Astrocyte of the cerebellum (primary cell): ENCODE measurements at places on chromosomes 13 and 19.

- DNase-seq: no peak
These were observed 48.0 kb upstream of the RCBTB2 start for GRCh38 chr13:48580896-48581295.

- no peak for DNase-seq
These were observed 416.1 kb downstream of the ZNF536 start for GRCh38 chr19:30788105-30788765.

DNA sequence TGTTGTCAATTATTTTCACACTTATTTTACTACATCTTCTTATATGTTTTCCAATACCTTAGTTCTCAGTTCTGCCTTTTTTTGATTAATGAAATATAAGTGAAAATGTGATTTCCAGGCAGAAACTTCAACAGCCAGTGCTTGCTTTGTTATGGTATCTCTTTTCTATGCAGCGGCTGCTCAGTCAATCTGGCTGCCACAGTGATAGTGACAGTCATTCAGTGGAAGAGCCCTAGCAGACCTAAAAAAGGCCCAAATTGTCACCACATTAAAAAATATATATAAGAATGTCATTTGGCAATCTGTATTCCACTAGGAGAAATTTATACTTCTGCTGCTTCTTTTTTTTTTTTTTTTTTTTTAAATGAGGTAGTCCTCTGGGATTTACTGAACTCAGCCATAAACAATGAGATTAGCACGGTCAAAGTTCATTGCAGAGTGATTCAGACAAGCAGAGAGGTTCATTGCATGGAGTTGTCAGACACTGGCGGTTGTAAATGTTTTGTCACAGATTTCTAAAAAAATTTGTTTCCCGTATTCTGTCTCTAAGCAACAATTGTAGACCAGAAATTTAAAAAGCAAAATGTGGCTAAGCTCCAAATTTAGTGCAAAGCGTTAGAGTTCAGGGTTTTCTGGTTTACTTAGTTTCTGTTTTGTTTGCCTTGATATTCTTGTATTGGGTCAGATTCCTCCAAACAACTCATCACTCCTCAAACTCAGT lies 94.7 kb upstream of the PRR20A start:
- no peak for DNase-seq

DNA sequence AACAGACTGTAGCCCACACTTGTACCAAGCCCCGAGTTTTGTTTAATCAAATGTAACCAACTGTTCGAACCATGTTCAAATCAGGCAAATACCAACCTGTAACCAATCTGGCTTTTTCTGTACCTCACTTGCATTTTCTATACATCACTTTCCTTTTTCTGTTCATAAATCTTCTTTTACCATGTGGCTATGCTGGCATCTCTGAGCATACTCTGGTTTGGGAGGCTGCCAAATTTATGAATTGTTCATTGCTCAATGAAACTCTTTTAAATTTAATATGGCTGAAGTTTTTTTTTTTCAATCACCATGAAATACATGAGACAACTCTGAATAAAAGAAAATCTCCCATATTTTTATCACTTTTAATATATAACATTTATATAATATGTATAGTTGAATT lies 256.1 kb downstream of the SLITRK6 start:
- peak; percentile 11 for DNase-seq

GRCh38 chr19:12840091-12841079 lies 2.1 kb downstream of the MAST1 start:
- no peak for DNase-seq

DNA sequence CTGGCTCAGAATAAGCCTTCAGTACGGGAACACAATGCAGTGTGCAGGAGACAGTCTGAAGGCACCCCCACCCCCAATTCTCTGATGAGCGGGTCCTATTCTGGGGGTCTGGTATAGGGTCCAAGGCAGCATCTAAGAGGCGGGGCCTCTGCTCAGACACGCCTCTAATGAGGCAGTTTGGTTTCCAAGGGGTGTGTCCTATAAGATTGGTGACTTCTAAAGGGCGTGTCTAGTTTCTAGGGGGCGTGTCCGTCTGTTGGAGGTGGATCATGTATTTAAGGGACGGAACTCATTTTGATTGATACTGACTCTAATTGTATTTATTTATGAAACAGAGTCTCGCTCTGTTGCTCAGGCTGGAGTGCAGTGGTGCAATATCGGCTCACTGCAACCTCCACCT lies 8.7 kb downstream of the FIZ1 start:
- DNase-seq: no peak

DNA sequence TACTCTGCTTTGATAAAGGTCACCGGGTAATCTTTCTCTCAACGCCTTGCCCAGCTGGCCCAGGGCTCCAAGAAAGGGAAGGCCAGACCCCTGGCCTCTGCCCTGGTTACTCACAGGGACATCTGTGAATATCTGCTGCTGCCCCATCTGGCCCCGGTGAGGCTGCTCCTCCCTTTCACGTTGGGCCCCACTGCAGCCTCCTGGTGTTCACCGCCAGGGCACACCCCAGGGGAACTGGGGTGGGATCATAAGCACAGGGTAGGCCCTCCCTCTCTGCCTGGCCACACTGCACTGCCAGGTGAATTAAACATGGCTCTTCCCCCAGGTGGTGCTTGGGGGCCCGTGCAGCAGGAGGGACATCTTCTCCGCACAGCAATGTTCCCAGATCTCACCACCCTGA lies 12.7 kb downstream of the LAIR1 start:
- no peak for DNase-seq

GRCh38 chr19:48608798-48609263 lies 2.3 kb downstream of the SPACA4 start:
- DNase-seq: no peak

DNA sequence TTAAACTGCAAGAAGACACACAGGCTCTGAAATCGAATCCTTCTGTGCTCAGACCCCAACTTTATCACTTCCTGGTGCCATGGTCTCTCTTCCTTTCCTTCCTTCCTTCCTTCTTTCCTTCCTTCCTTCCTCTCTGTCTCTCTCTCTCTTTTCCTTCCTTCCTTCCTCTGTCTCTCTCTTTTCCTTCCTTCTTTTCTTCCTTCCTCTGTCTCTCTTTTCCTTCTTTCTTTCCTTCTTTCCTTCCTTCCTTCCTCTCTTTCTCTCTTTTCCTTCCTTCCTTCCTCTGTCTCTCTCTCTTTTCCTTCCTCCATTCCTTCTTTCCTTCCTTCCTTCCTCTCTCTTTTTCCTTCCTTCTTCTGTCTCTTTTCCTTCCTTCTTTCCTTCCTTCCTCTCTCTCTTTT lies 127.2 kb upstream of the CACNA1A start:
- DNase-seq: no peak

GRCh38 chr19:56838909-56839651 lies 1.4 kb downstream of the PEG3 start:
- peak; percentile 72 for DNase-seq

- DNase-seq: peak; percentile 75
These were observed 1.5 kb downstream of the GPC6 start for GRCh38 chr13:93227878-93228642.

- DNase-seq: no peak
These were observed 349.4 kb downstream of the DLEU7 start for GRCh38 chr13:50494138-50494537.

DNA sequence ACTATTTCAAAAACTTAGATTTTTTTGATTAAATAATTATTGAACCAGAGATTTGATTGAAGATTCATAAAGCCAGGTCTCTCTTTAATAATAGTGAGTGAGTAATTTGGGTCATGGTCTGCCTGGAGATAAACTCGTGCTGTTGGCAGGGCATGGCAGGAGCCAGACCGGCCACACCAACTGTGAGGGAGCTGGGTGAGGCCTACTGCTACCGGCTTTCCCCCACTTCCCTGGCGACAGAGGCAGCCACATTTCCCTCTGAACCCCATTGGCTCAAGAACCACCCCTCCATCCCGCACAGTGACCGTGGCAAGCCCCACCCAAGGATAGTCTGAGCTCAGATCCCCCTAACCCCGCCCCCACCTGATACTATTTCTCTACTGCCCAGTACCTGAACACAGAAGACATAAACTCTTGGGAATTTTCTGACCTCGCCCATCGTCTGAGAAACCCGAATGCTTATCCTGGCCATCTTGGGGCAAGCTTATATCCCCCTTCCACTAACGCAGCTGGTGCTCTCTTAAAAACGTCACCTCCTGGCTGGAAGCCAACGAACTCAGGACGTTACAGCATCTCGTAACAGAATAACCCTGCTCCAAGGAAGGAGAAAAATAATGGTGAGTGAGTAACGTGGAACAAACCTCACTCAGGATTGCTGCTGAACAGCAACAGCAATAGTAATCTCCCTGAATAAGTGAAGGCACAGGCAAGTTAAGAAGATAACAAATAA lies 627.6 kb upstream of the PCDH9 start:
- no peak for DNase-seq

GRCh38 chr13:109764470-109765291 lies 21.7 kb downstream of the IRS2 start:
- no peak for DNase-seq

GRCh38 chr13:99041337-99041736 lies 63.5 kb upstream of the DOCK9 start:
- DNase-seq: no peak

GRCh38 chr19:34256835-34257558 lies 2.6 kb downstream of the GARRE1 start:
- no peak for DNase-seq

DNA sequence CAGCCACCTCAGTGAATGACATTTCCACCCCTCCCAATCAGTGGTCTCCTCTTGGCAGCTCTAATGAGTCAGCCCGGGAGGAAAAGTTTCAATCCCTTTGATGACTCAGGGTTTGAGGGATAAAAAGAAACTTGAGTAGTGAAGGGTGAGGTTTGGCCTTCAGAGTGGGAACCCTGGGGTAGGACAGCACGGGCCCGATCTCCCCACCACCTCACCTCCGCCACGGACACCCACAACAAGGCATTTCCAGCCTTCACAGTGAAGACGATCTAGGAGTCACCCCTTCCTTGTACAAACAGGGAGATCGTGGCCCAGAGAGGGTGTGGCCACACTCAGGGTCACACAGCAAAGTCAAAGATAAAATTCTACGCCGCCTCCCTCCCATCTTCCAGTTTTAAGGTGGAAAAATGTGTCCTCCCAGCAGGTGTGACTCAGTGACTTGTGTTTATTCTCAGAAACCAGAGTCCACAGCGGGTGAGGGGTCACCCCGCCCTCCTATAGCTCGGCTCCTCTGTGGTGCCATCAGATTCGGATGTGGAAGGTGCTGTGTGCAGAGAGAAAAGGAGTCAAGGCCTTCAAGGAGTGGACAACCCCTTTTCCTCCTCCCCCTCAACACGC lies 12.3 kb downstream of the CIB3 start:
- DNase-seq: peak; percentile 52

DNA sequence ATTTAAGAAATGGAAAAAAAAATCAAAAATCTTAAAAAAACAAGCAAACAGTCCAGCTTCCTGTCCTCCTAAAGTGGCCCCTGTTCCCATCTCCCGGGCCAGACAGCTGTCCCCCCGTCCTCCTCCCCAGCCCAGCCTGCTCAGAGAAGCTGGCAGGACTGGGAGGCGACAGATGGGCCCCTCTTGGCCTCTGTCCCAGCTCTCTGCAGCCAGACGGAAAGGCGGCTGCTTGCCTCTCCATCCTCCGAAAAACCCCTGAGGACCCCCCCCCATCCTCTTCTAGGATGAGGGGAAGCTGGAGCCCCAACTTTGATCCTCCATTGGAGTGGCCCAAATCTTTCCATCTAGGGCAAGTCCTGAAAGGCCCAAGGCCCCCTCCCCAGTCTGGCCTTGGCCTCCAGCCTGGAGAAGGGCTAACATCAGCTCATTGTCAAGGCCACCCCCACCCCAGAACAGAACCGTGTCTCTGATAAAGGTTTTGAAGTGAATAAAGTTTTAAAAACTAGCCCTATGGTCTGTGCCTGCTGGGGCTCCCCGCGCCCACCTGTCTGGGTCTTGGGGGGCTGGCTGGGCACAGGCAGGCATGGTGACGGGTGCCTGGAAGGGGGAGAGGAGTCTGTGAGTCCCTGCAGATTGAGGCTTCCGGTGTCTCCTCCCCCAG lies 3.8 kb downstream of the GADD45GIP1 start:
- DNase-seq: no peak

DNA sequence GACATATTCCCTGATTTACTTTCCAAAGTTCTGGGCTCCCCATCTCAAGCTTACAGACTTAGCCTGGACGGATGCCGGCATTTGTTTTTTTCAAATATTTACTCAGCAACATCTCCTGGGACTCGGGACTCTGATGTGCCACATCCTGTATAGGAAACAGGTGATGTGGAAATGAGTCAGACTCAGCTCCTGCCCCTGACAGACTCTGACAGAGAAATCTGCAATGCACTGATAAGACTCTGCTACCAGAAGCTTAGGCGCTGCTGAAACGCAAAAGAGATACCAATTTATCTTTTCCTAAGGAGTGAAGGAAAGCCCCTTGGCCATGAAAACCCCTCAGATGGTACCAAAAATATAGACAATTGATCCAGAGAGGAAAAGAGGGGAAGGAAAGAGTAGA lies 16.2 kb downstream of the LAIR2 start:
- no peak for DNase-seq

DNA sequence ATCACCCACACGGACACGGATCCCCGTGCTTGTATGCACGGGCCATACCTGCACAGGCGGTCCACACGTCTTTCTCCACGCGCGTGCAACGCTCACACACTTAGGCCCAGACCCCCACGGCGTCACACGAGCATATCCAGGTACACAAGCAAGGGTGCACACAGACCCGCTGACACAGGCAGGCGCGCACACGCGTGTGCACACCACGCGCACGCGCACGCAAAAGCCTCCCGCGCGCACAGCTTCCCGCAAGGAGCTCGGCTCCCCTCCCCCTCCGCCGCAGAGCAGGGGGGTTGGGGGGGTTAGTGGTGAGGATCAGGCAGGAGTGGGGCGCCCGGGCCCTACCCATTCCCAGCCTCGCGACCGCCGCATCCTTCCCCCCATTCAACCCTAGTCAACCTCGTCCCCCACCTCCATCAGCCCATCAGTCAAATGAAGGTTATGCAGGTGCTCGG lies 407 bp downstream of the RAB3A start:
- DNase-seq: no peak

DNA sequence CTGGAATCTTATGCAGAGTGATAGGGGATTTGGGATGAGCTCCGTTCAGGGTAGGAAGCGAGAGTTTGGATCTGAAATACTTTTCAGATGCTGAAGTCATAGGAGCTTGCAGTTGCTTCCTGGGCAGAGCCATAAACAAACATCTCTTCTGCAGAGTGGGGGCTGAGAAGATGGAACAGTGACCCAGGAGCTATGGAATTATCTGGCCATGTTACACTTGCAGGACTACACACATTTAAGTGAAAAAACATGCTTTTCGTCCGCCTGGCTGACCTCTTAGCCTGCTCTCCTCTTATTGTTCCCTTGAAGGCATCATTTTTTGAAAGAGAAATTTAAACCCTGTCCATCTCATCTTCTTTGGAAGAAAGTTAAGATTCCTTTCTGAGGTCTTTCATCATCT lies 40.7 kb downstream of the PSG11 start:
- DNase-seq: no peak

- no peak for DNase-seq
These were observed 280.0 kb downstream of the LHFPL6 start for GRCh38 chr13:39322836-39323585.

GRCh38 chr13:111403266-111403665 lies 82.8 kb downstream of the TEX29 start:
- DNase-seq: no peak

GRCh38 chr19:16470911-16471811 lies 609 bp downstream of the EPS15L1 start:
- no peak for DNase-seq

GRCh38 chr19:53365899-53366493 lies 491 bp downstream of the ZNF525 start:
- DNase-seq: no peak

GRCh38 chr19:19276386-19276785 lies 3.3 kb upstream of the TM6SF2 start:
- no peak for DNase-seq
